ENCODE measurements at places on chromosomes 1 and 21.

GRCh38 chr1:167601442-167602383, 28.3 kb upstream of the RCSD1 start:
- no peak overlapping the region for H3K27ac ChIP-seq
- no peak for DNase-seq
- H3K36me3 ChIP-seq, result no peaks in the 10 kb centered on the region
- H3K4me3 ChIP-seq, result peak overlapping the region; percentile 16

- H3K27ac ChIP-seq, result no peak overlapping the region
- H3K4me1 ChIP-seq, result no peaks in the 10 kb centered on the region
- no peaks in the 10 kb centered on the region for H3K36me3 ChIP-seq
Measured at GRCh38 chr1:193806079-193807048, 620.0 kb upstream of the B3GALT2 start.

GRCh38 chr1:156259805-156260204, 11.9 kb upstream of the PAQR6 start:
- H3K4me3 ChIP-seq, result no peak overlapping the region
- no peak overlapping the region for H3K27ac ChIP-seq
- no peaks in the 10 kb centered on the region for H3K4me1 ChIP-seq
- H3K36me3 ChIP-seq, result peaks cover 69% of the 10 kb centered on the region

DNA sequence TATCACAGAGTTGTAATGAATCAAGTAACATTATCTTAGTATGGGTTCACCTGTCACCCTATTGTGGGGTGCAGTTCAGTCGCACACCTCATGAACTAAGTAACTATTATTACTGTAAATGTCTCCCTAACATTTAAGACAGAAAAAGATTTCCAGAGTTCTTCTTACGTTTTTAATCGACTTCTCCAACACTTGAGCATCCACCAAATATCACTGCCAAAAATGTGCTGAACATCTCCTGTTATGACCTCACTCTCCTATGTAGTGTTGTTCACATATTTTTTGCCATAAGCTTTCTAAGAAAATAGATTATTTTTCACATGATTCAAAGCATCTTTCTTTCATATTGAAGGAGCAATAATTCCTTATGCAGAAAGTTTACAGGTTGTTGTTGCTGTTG, 1.3 kb downstream of the TTLL7 start:
- peaks cover 16% of the 10 kb centered on the region for H3K27me3 ChIP-seq
- H3K27ac ChIP-seq, result no peak overlapping the region
- peaks cover 10% of the 10 kb centered on the region for H3K4me1 ChIP-seq

DNA sequence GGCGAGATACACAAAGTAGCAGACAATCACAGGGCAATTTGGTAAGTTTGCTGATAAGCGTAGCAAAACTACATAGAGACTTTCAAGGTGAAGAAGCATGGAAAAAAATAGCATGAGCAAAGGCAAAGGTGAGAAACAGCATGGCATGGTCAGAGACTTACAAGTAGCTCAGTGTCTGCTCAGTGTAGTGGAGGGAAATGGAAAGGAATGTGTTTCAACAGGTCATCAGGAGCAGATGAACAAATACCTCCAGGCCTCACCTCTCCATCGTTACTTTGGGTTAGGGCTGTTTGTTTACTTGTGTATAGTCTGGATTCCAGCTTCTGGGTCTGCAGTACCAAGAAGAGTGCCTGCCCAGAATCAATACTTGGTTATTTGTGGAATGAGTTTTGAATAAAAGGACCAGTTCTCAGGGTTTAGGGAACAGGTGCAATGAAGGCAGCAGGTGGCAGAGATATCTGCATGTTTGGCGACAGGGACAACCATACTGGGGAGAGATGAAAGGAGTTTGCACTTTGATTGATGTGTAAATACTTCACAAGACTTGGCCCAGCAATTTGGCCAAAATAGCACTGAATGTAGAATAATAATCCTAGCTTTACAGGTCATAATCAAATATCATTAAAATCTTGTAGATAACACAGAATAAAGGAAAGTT, 97.0 kb upstream of the FGGY start:
- no peak for DNase-seq
- no peaks in the 10 kb centered on the region for H3K27me3 ChIP-seq
- H3K27ac ChIP-seq, result no peak overlapping the region
- no peaks in the 10 kb centered on the region for H3K36me3 ChIP-seq
- no peak overlapping the region for H3K4me3 ChIP-seq

- no peaks in the 10 kb centered on the region for H3K4me1 ChIP-seq
- H3K27ac ChIP-seq, result no peak overlapping the region
- H3K36me3 ChIP-seq, result no peaks in the 10 kb centered on the region
- DNase-seq, result no peak
Measured at GRCh38 chr1:220950576-220950975, 71.3 kb downstream of the HLX start.

DNA sequence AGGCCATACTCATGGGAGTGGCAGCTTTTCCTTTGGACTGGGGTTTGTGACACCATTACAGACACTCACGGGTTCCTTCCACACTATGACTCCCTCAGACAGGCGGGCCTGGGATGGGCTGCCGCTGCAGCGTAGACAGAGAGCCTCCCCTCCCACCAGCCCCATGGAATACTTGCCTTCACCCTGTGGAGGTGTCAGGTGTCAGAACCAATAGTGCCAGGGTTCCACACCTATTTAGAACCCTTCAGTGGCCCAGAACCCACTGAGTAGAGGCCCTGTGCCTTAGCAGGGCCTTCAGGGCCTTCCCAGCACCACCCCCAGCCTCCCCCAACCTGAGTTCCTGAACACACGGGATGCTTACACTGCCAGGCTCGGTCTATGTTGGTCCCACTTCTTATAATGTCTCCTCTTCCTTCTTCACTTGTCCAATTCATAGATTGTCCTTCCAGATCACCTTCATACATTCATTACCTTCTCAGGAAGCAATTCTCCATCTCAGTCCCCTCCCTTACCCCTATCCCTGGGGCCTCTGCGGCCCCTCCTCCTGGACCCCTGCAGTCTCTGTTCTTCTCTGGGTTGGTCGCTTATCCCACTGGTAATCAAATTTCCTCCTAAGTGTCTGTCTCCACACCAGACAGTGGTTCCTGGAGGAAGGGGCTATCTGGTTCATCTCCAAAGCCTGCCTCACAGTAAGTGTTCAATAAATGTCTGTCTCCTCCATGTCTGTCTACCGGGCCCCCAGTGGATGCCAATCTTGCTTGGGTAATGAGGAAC, 1.4 kb upstream of the RHBG start:
- no peak for DNase-seq
- no peak overlapping the region for H3K4me3 ChIP-seq
- peaks cover 25% of the 10 kb centered on the region for H3K27me3 ChIP-seq
- no peaks in the 10 kb centered on the region for H3K36me3 ChIP-seq

DNA sequence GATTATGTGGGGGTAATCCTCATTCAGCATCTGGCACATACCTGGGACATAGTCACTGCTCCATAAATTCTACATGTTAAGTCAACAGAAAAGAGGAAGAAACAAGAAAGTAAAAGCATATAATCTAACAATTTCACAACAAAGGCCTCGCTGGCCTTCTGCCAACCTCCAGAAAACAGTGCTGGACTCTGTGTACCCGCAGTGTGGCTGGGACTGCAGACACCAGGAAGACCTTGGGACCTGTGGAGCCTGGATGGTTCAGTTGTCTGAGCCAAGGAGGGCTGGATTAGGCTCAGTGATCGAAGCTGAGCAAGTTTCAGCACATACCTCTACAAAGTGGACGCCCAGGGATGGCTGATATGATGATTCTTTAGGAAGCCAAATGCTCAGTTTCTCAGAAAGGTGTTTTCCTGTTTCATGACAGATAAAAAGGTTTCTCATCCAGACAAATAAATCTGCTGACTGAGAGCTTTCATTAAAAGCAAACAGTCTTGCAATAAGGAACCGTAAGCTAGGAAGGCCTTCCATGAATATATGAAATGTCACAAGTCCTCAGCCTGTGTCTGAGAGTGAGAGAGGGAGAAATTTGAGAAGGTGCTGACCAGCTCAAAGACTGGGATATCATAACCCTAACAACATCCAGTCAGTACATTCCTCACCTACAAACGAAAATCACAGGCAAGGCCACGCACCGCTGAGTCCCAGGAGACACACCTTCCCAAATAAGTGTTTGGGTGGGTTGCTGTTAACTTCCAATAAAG, 48.4 kb downstream of the CAPZB start:
- H3K27me3 ChIP-seq, result no peaks in the 10 kb centered on the region
- H3K27ac ChIP-seq, result peak overlapping the region; percentile 39
- DNase-seq, result no peak

- H3K27me3 ChIP-seq, result peaks cover 6% of the 10 kb centered on the region
- H3K27ac ChIP-seq, result no peak overlapping the region
- no peaks in the 10 kb centered on the region for H3K36me3 ChIP-seq
- H3K4me1 ChIP-seq, result no peaks in the 10 kb centered on the region
- DNase-seq, result no peak
Measured at GRCh38 chr21:17631195-17631594, 18.5 kb upstream of the BTG3 start.

GRCh38 chr1:64517640-64518039, 47.7 kb downstream of the CACHD1 start:
- no peaks in the 10 kb centered on the region for H3K4me1 ChIP-seq
- H3K27me3 ChIP-seq, result no peaks in the 10 kb centered on the region

DNA sequence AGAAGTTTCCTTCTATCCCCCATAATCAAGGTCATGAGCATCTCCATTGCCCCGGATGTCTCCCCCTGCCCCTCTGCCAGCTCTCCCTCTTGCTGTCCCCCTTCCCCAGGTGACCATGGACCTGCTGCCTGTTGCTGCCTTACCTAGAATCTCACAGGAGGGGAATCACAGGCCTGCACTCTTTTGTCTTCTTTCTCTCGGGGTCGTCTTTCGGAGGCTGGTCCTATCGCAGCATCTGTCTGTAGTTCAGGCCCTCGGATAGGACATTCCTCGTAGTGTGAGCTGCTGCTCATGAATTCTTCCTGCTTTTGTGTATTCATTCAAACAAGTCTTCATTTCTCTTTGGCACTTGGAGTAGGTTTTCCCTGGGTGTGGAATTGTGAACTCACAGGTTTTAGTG, 39.9 kb upstream of the ACTRT2 start:
- no peaks in the 10 kb centered on the region for H3K4me1 ChIP-seq
- H3K36me3 ChIP-seq, result no peaks in the 10 kb centered on the region
- H3K27me3 ChIP-seq, result no peaks in the 10 kb centered on the region
- no peak for DNase-seq
- H3K27ac ChIP-seq, result no peak overlapping the region

DNA sequence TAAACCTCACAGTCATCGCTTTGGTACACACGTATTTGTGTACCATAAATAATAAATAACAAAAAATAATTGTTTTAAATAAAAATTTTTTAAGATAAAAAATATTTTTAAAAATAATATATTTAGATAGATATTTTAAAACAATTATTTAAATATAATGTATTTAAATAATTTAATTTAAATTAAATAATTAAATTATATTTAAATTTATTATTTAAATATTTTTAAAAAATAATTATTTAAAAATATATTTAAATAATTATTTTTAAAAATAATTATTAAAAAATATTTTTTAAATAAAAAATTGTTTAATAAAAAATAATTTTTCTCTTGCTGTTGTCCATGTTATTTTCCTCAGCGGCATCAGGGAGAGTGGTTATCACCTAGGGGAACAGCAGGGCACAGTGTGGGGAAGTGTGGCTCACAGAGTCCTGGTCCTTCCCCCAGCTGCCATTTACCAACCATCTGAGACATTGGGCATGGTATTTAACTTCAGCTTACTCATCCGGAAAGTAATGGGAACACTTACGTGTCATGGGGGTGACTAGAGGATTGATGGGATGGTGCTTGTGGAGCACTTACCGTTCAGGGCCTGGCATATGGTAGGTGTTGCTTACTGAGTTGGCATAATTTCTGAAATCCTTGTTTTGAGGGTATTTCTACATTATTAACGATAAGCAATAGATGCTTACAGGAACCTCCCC, 92.9 kb upstream of the TSPAN2 start:
- no peaks in the 10 kb centered on the region for H3K4me1 ChIP-seq
- no peak overlapping the region for H3K27ac ChIP-seq
- no peaks in the 10 kb centered on the region for H3K36me3 ChIP-seq
- no peak for DNase-seq

DNA sequence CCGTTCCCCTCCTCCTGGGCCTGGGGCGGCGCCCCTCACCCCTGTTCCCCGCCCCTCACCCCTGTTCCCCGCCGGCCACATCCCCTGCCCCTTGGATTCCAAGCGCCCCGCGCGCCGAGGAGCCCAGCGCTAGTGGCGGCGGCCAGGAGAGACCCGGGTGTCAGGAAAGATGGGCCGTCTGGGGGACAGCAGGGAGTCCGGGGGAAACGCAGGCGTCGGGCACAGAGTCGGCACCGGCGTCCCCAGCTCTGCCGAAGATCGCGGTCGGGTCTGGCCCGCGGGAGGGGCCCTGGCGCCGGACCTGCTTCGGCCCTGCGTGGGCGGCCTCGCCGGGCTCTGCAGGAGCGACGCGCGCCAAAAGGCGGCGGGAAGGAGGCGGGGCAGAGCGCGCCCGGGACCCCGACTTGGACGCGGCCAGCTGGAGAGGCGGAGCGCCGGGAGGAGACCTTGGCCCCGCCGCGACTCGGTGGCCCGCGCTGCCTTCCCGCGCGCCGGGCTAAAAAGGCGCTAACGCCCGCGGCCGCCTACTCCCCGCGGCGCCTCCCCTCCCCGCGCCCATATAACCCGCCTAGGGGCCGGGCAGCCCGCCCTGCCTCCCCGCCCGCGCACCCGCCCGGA, at the start of gene TP73:
Gene TP73 (plus strand): TSS at position 587 of the 618 bp plus-strand sequence. CDS start 29,850 bp downstream, outside the sequence.
- no peaks in the 10 kb centered on the region for H3K36me3 ChIP-seq
- H3K27me3 ChIP-seq, result peaks cover 12% of the 10 kb centered on the region
- DNase-seq, result no peak
- no peak within 1 kb of the TSS for H3K27ac ChIP-seq
- H3K4me3 ChIP-seq, result no peak within 1 kb of the TSS
- H3K4me1 ChIP-seq, result peaks cover 41% of the 10 kb centered on the region

GRCh38 chr1:7636795-7637526, 134.1 kb upstream of the VAMP3 start:
- no peaks in the 10 kb centered on the region for H3K36me3 ChIP-seq
- no peak overlapping the region for H3K4me3 ChIP-seq
- H3K4me1 ChIP-seq, result no peaks in the 10 kb centered on the region
- no peak overlapping the region for H3K27ac ChIP-seq
- DNase-seq, result no peak

GRCh38 chr1:230052665-230053064, 14.4 kb upstream of the GALNT2 start:
- H3K36me3 ChIP-seq, result no peaks in the 10 kb centered on the region
- no peak for DNase-seq
- no peak overlapping the region for H3K27ac ChIP-seq
- H3K27me3 ChIP-seq, result no peaks in the 10 kb centered on the region

- no peaks in the 10 kb centered on the region for H3K4me1 ChIP-seq
- H3K36me3 ChIP-seq, result no peaks in the 10 kb centered on the region
- no peak for DNase-seq
- no peak overlapping the region for H3K4me3 ChIP-seq
Measured at GRCh38 chr1:208852911-208853310, 608.7 kb upstream of the PLXNA2 start.
